ENCODE measurements at places on chromosomes 16 and 17.

- DNase-seq: no peak
Observed at GRCh38 chr17:49388692-49389513, 25.8 kb downstream of the PHB1 start.

GRCh38 chr17:43994272-43995149, 9.9 kb upstream of the NAGS start:
- peak; percentile 69 for DNase-seq

- DNase-seq: no peak
Observed at GRCh38 chr17:40244255-40244654, 25.2 kb downstream of the WIPF2 start.

GRCh38 chr16:84315422-84315821, 20.7 kb downstream of the WFDC1 start:
- DNase-seq: no peak

- no peak for DNase-seq
Observed at GRCh38 chr16:81415751-81416150, 28.9 kb upstream of the CMIP start.

GRCh38 chr17:27747462-27748359, 52.6 kb downstream of the NOS2 start:
- peak; percentile 14 for DNase-seq

DNA sequence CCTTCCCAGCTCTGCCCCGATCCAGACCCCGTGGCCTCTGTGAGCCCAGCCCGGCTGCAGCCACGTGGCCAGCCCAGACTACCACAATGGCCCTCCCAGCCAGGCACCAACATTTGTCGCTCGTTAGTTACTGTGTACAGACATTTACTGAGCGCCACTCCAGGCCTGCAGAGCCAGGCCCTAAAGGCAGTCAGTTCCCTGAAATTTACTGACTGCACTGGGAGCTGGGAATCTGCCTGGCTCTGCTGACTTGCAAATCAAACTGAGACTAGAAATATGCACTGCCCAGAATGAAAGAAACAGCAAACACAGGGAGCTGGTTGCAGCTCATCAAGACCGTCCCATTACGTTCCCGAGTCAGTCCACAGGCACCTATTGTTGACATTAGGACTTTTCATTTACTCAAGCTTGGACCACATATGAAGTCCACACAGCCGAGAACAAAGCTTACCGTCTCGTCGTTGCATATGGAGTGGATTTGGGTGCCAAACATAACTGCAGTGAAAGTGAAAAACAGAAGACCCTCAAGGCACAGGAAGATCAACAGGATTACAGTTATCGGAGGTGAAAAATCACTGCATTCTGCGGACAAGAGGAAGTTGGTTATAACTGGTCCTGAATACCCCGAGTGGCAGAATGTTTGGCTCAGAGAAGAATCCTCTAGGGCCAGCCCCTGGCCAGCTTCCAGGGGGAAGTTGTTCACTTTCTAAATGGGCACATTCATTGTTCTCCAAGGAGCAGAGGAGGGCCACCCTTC, 34.5 kb downstream of the ZDHHC7 start:
- no peak for DNase-seq

DNA sequence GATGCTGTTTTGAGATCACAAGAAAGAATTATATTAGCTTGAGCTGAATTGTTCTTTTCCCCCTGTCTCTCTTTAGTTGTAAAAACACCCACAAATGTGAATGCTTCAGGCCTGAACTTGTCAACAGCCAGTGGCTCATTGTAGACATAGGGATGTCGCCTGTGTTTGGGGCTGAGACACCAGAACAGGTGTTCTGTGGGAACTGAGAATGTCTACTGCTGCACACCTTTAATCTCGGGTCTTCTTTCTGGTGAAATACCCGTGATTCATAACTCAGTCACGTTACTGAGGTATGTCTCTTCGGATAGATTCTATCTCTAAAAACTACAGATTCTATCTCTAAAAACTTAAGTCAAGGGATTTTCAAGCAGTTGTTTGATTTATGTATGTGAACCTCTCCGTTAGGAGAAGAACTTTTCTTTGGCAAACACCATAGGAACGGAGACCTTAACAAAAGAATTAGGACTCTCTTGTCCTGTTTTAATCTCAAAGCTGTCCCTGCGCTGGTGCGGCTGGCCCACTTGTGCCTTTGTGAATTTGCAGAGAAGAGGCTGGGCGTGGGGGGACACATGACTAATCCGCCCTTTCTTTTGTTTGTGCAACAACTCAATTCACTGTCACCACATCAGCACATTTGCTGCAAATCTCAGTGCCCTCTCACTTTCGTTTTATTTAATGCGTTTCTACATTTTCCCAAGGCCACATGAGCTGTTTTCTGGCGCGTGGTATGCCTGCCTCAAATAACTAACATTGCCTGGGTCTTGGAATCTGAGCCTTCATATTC, 643.0 kb downstream of the MAF start:
- no peak for DNase-seq

GRCh38 chr17:76327696-76328095, 19.6 kb upstream of the QRICH2 start:
- no peak for DNase-seq

- DNase-seq: peak; percentile 79
Observed at GRCh38 chr17:66915204-66915611, 49.3 kb upstream of the CACNG4 start.

DNA sequence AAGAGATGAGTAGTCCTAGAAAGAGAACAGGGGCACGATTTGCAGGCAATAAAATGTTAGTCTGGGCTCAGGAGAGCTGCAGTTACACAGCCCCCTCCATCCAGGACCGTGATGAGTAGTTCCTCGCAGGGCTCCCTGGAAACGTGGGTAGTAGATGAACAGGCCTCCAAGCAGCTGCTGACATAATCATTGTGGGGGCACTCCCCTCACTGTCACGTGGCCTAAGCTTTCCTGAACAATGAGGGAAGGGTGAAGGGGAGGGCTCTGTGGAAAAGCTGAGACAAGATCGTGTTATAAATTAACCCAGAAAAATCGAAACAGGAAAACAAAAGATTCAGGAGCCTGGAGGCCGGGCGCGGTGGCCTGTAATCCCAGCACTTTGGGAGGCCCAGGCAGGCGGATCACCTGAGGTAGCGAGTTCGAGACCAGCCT, 1.3 kb upstream of the PER1 start:
- DNase-seq: peak; percentile 92

GRCh38 chr16:66587881-66588600, 8.8 kb downstream of the CMTM2 start:
- DNase-seq: no peak

GRCh38 chr16:34803683-34804416, 1344.4 kb downstream of the TP53TG3F start:
- no peak for DNase-seq

- DNase-seq: no peak
Observed at GRCh38 chr17:73096211-73096610, 3.7 kb upstream of the SLC39A11 start.

DNA sequence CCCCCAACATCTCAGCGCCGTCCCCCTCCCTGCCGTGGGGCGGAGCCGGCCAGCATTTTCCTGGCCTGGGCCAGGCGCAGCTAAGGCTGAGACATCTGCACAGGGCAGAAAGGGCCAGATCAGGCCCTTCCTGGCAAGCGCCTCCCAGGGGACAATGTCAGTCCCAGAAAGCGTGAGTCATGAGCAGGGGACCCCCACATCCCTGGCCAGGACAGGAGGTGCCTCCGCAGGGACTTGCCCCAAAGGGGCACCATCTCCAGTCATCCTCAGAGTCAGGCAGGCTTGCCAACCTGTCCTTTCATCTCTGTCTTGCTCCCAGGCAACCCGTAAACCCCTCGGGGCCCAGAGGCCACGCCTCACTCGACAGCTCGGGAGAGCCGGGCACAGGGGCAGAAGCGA, 43.2 kb downstream of the SOCS1 start:
- DNase-seq: no peak

GRCh38 chr17:11221721-11222120, 19.3 kb upstream of the SHISA6 start:
- no peak for DNase-seq

DNA sequence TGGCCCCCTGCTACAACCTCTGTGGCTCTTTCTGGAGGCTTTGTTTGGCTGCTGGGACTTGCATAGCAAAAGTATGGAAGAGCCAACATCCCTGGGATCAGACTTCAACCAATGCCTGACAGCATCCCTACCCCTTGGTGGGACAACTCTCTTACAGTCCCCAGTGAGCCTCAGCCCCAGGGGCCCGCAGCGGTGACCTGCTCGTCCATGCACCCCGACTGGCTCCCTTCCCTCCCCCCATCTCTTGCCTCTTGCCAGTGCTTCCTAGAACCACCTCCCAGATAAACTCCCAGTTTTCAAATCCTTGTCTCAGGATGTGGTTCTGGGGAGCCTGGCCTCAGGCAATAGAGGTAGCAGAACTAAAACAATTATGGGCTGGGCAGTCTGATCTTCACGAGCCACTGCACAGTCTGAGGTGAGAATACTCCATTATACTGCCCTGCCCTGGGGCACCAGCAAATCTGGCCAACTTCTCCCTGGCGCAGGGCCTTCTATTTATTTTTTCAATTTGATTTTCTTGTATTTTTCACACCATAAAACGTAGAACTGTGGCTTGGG, 86.6 kb upstream of the BRD7 start:
- no peak for DNase-seq

DNA sequence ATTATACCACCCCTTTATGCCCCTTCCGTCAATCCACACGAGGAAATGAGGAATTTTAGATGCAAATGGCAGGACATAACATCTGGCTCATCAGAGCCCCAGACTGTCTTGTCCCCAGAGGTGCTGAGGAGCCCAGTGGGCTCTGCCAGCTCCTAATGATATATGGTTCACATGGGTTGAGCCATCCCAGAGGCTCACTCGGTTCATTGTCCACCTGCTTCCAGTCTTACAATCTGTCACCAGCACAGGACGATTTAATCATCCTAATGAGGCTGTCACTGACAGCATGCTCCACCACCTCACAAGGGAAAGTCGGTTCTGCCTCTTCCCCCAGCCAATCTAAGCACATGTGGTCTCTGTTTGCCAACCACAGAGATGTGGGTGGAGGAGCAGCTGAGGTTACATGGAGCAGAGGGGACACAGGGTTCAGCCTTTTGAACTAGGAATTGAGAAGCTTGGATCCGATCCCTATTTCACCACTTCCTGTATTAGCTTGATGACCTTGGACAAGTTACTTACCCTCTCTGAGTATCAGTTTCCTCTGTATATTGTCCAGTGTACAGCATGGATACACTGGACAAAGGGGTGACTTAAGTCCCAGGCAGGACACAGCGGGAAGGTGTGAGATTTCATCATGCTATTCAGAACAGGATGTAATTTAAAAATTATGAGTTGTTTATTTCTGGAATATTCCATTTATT, 27.0 kb upstream of the DHX8 start:
- DNase-seq: no peak

- no peak for DNase-seq
Observed at GRCh38 chr16:64865069-64865696, 256.7 kb downstream of the CDH11 start.

DNA sequence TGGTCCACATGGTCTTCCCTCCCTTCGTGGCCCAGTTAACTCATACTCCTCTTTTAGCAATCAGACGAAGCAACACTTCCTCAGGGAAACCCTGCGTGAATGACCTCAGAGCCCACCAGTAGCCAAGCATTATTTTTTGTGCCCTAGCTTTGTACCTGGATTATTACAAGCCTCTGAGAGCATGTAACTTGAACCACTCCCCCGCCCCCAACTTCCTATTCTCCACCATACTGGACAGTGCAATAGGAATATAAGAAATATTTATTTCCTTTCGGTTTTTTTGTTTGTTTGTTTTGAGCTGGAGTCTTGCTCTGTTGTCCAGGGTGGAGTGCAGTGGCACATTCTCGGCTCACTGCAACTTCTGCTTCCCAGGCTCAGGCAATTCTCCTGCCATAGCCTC, 2.9 kb downstream of the CPPED1 start:
- DNase-seq: no peak

- DNase-seq: no peak
Observed at GRCh38 chr16:63188086-63188771, 1152.0 kb upstream of the CDH8 start.

- no peak for DNase-seq
Observed at GRCh38 chr17:82438401-82439193, 12.0 kb downstream of the CYBC1 start.

- no peak for DNase-seq
Observed at GRCh38 chr17:83075270-83075880, 4.0 kb upstream of the METRNL start.

- DNase-seq: no peak
Observed at GRCh38 chr17:61496957-61497653, 44.9 kb downstream of the TBX4 start.

- no peak for DNase-seq
Observed at GRCh38 chr17:80528536-80528935, 16.1 kb upstream of the RPTOR start.

- DNase-seq: peak; percentile 18
Observed at GRCh38 chr17:74524653-74525464, 6.4 kb downstream of the CD300LB start.

GRCh38 chr17:909642-910323, 69.8 kb downstream of the NXN start:
- DNase-seq: no peak

DNA sequence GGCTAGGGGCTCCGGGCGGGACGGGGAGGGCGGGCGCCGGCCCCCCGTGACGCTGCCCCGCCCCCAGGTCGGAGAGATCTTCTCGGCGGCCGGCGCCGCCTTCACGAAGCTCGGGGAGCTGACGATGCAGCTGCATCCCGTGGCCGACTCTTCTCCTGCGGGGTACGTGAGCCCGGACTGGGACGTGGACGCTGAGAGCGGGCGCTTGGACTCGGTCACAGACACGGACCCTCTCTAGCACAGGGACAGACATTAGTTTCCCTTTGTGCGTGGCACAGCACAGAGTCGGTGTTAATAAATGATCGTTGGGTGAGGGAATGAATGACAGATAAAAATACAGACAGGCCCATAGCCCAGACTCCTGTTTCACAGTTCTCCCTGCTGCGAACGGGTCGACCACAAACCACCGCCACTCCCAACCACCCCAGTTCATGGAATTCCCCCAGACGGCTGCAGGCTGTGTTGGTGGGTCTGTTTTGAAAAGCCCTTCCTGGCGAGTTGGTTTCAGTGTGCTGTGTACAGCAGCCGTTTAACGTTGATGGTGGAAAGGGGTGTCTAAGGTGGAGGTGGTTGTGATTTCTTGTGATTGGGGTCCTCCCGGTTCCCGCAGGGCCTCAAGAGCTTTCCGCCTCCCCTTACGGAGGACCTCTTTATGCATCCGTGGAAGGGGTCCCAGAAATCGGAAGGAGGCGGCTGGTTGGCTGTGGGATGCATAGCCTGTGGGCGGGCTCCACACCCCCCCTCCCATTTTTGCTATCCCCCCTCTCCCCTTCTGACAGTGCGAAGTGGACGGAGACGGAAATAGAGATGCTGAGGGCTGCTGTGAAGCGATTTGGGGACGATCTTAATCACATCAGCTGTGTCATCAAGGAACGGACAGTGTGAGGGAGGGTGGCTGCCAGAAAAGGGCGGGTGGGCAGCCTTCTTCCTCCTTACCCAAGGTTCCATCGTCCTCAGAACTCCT, 2.9 kb downstream of the RNASEK start:
- DNase-seq: peak; percentile 62

DNA sequence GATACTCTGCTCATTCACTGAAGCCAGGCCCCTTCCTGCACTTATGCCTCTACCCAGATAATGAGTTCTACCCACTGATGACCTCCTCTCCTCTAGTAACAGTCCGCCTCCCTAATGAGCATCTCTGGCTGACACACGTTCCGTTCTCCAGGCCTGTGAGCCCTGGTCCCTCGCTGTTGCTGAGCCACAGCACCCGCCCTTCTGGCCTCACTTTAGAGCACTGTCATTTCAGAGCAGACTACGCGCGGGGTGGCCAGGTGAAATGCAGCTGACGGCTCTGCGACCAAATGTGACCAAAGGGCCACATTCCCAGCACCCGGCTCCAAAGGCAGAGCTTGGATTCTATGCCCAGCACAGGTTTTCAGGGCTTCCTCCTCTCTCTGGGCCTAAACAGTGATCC, 13.8 kb downstream of the PSMD3 start:
- DNase-seq: no peak

- no peak for DNase-seq
Observed at GRCh38 chr16:2237493-2238149, 1.4 kb downstream of the DNASE1L2 start.

All from ureter (tissue), 1 donor.